ENCODE measurements at places on chromosomes 7 and 10.

- no peak for DNase-seq
These were observed 205.3 kb upstream of the HABP2 start for GRCh38 chr10:113347508-113347907.

GRCh38 chr7:102236592-102237287, 49.9 kb upstream of the SH2B2 start:
- peak; percentile 8 for DNase-seq

GRCh38 chr10:128982616-128982915, 484.5 kb upstream of the MGMT start:
- DNase-seq: no peak

DNA sequence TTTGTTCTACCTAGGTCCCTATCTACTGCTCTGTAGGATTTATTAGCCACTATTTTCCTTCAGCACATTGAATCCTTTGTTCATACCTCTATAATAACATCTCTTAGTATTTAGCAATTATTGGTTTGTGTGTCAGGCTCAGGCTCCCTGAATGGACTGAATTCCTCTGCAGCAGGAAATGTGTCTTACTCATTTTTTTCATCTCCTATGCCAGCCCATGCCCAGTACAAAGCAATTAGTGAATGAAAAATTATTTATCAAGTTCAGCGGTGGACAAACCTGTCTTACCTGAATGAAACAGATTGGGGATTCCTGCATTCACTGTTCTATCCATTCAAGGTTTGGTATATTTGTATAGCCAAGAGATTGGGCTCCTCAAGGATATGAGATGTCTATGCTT, 53.7 kb downstream of the C1GALT1 start:
- DNase-seq: no peak

- DNase-seq: no peak
These were observed 120.9 kb downstream of the SEMA3D start for GRCh38 chr7:85065888-85066485.

- no peak for DNase-seq
These were observed 118.2 kb downstream of the SNX10 start for GRCh38 chr7:26409661-26410547.

GRCh38 chr10:110167149-110167548, 40.3 kb upstream of the MXI1 start:
- DNase-seq: no peak

DNA sequence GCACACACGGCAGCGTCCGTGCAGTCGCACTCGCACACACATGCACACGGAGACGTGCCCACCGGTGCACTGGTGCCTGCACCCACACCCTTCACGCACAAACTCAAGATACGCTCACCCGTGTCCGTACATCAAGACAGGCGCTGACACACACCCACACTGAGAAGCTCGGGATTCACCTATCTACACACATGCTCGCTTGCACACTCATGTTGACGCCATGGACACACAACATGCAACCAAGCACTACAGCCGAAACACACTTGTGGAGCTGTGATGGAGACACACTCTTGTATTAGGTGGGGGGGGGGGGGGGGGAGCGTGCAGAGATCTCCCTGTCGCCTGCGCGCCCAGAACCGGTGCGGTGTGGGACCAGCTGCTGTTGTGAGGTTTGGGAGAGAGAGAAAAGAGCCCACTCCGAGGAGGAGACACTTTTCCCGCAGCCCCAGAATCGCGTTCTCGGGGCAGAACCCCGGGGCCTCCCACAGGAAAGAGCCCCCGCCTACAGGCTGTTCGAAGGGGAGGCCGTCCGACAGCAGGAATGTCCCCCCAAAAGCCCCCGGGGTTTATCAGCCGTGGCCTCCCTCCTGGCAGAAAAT, 605 bp upstream of the NFKB2 start:
- DNase-seq: peak; percentile 59

- DNase-seq: no peak
These were observed 159.7 kb downstream of the AUTS2 start for GRCh38 chr7:69757981-69758430.

GRCh38 chr10:682931-683447, 6.5 kb downstream of the DIP2C start:
- no peak for DNase-seq

DNA sequence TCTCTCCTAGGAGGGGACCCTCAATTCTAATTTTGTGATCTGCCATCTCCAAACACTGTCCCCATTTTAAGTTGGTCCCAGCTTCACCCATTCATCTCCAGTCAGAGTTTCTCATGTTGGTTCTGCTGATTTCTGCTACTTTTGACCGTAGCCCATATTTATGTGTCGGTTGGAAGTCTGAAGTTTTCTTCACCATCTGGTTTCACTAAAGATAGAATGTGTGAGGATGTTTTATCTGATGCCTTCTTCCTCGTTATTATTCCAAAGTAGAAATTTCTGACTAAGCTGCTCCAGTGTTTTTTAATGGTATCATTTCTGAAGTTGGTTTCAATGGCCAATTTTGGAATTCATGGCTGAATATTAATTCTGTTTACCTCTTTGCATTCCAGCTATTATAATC, 21.3 kb upstream of the IFIT2 start:
- no peak for DNase-seq

GRCh38 chr10:8312781-8313180, 258.3 kb downstream of the GATA3 start:
- DNase-seq: no peak

- DNase-seq: no peak
These were observed 87.9 kb upstream of the KLF14 start for GRCh38 chr7:130821864-130822263.

GRCh38 chr10:44993226-44993921, 7.3 kb upstream of the ZNF22 start:
- DNase-seq: no peak

DNA sequence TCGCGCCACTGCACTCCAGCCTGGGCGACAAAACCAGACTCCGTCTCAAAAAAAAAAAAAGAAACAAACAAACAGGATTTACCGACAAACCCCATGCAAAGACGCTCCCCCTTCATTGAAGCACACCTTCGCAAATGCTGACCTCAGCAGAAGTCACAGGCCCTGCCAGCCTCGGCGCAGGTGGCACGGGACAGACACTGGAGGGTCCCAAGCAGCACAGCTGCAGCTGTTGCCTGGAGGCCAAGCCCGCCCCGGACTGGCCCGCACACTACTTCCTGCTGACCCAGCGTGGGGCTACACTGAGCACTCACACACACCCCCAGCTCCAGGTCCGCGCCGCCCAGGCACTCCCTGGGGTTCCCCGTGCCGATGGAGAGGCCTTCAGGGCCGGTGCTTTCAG, 31.2 kb downstream of the SNX8 start:
- no peak for DNase-seq

All from stimulated activated CD4-positive, alpha-beta T cell treated with anti-CD3 and anti-CD28 coated beads, Interleukin-4, amount 100 ng/mL, for 4 hours (primary cell).